D341Med (cell line): ENCODE measurements at places on chromosomes 13 and 19.

GRCh38 chr13:44386913-44387556, 13.4 kb downstream of the SERP2 start:
- DNase-seq: no peak

- DNase-seq: no peak
These were observed 5.9 kb upstream of the SAMD1 start for GRCh38 chr19:14096272-14096992.

DNA sequence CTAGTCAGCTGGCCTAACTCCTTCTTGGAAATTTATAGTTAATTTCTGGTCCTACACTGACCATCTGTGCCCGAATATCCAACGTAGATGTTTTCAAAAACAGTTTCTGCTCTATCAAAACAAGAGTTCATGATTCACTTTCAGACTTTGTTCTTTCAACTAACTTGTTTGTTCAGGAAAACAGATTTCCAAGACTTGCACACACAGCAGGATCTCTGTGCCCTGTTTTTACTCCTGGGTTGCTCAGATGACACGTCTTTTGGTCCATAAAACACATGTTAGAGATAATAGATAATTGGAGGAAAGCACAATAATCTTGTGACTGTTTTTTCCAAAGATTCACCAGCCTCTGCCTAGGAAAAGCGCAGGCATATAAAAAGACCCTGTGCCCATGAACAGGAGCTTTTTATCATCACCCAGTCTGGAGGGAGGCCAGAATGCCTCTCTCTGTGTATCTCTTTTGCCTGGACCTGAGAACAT, 218.0 kb downstream of the IRS2 start:
- no peak for DNase-seq

DNA sequence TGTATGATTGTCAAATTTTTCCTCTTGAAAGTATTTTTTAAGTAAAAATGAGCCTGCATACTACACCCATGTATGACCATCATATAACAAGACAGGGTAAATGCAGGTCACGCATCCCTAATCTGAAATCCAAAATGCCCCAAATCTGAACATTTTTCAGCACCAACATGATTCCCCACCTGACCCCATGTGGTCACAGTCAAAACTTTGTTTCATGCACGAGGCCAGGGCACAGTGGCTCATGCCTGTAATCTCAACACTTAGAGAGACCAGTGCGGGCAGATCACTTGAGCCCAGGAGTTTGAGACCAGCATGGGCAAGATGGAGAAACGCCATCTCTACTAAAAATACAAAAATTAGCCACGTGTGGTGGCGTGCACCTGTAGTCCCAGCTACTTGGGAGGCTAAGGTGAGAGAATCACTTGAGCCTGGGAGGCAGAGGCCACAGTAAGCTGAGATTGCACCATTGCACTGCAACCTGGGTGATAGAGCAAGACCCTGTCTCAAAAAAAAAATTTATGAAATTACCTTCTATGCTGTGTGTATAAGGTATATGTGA, 63.7 kb upstream of the NPAS1 start:
- no peak for DNase-seq

GRCh38 chr13:65638572-65639168, 1591.5 kb downstream of the PCDH9 start:
- peak; percentile 55 for DNase-seq

DNA sequence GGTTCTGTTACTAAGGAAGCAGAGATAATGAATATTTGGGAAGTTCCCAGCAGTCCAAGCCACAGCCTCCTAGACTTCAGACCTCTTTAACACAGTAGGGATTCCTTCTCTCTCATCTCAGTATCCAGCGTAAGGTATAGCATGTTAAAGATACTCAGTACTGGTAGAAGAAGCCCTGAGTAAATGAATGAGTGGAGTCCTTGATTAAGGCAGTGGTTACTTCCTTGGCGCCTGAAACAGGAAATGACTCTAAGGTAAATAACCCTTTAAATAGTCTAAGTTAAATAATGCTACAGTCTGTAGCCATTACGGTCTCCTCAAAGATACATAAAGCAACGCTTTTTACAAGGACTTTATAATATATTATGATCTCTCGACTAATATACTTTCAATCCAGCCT, 650.8 kb upstream of the MIR17HG start:
- DNase-seq: no peak

- no peak for DNase-seq
These were observed 279.0 kb downstream of the NHLRC3 start for GRCh38 chr13:39317291-39317690.

GRCh38 chr19:49971991-49972411, 11.0 kb upstream of the SIGLEC11 start:
- no peak for DNase-seq

- peak; percentile 77 for DNase-seq
These were observed 106.8 kb upstream of the SPATA13 start for GRCh38 chr13:24053519-24054251.

DNA sequence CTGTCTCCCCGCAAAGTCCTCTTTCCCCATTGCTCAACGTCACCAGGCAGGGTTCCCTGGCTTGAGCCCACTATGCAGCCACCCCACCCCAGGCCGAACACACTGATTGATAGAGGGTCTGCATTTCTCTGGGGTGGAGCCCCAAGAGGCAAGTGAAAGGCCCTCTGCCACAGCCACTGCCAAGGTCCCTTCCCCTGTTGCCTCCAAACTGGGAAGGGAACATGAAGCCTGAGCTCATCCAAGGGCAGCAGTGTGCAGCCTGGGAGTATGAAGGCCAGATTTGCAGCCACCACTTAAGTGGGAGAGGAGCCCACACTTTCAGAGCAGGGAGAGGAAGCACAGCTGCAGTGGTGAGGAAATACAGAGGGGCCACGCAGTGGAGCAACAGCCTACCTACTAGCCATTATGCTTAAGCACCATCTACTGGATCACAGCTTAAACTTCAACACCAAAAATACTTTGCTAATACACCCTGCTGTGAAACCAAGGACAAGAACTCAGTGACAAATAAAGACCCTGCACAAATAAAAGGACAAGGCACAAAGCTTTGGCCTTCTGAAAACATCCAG, 48.6 kb downstream of the UBL3 start:
- DNase-seq: no peak

GRCh38 chr13:27496536-27497273, 46.3 kb upstream of the MTIF3 start:
- no peak for DNase-seq

GRCh38 chr13:85632526-85633195, 166.6 kb downstream of the SLITRK6 start:
- no peak for DNase-seq

DNA sequence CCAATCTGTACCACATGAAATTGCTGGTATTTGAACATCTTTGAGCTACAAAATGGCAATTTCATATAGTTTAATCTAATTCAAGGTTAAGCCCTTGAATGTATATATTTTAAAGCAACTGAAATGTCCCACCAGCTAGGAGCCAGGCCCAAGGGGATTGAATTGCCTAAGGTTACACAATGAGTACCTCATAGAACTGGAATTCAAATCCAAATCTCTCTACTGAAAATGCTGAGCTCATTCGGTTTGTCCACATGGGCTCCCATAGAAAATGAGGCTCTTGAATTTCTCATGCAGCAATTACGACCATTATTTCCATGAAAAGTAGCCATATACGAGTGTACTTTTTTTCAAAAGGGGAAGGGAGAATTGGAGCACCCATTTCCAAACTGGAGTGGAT, 31.5 kb upstream of the FNDC3A start:
- DNase-seq: no peak

GRCh38 chr13:94825507-94825906, 113.2 kb upstream of the SOX21 start:
- DNase-seq: peak; percentile 64

GRCh38 chr13:113879017-113879416, 15.1 kb upstream of the GAS6 start:
- DNase-seq: no peak
